ENCODE measurements at places on chromosomes 16 and 17.

DNA sequence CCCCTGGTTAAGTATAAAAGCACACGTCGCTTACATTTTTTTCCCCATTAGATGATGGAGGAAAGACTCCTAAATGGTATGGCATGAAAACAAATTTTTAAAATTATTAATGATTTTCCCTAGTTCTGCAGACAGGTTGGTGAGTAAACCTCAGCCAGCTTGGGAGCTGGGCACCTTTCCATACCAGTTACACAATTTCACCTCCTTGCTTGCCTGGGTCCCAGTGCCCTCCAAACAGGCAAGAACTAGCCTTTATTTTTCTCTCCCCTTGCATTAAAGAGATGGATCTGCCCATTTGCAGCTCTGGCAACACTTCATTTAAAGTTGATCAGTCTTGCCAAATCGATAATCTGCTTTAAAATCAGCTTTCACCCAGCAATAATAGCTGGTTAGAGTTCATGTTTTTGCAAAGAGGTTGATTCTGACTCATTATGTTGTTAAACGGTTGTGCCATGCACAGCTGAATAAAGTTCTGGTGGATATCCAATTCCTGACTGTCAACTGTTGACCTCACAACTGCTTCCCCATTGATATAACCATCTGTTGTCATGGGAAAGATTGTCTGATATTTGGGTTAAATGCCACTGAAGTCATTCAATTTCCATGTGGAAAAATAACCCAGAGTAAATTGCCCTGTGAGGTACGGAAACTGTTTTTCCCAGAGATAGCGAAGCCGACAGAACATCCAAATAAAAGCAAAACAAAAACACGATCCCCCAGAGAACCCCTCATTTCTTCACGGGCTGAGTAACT, 1.3 kb downstream of the C17orf58 start:
- DNase-seq = no peak

GRCh38 chr17:2402544-2402943, 1.7 kb upstream of the MNT start:
- DNase-seq = no peak

DNA sequence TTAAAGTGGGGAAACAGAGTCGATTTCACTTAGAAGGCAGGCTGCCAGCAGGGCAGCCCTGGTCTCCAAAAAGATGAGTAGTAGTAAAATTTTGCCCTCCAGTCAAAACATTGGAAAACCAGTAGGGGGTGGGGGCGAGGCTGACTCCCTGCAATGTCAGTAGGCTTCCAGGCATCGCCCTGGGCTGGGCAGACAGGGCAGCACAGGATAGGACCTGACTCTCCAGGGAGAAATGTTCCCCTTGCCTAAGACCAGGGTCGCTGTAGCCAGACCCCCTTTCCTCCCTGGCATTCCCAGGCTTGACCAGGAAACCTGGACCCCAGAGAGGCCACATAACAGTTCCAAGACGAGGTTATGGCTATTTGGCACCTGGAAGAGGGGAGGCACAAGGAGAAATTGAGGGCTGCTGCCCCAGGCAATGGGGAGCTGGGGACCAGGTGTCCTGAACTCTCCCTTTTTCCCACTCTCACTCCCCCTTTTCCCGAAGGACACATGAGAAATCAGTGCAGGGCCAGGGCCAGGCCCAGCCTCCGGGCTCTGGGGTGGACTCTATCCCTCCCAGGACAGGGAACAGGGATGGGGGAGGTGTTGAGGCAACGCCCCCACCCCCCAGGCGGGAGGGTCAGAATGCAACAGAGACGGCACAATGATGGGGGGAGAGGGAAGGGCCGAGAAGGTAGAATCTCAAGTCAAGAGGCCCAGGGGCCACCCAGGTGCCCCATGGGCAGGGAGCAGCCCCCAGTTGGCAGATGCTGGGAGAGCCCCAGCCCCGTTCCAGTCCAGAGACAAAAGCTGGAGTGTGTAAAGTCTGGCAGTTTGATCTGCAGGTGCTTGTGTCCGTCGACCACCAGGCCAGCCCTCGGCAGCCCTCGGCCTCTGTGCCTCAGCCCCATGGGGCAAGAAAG, 4.5 kb upstream of the SAMD14 start:
- no peak for DNase-seq

GRCh38 chr17:16519021-16519420, 27.0 kb upstream of the LRRC75A start:
- no peak for DNase-seq

DNA sequence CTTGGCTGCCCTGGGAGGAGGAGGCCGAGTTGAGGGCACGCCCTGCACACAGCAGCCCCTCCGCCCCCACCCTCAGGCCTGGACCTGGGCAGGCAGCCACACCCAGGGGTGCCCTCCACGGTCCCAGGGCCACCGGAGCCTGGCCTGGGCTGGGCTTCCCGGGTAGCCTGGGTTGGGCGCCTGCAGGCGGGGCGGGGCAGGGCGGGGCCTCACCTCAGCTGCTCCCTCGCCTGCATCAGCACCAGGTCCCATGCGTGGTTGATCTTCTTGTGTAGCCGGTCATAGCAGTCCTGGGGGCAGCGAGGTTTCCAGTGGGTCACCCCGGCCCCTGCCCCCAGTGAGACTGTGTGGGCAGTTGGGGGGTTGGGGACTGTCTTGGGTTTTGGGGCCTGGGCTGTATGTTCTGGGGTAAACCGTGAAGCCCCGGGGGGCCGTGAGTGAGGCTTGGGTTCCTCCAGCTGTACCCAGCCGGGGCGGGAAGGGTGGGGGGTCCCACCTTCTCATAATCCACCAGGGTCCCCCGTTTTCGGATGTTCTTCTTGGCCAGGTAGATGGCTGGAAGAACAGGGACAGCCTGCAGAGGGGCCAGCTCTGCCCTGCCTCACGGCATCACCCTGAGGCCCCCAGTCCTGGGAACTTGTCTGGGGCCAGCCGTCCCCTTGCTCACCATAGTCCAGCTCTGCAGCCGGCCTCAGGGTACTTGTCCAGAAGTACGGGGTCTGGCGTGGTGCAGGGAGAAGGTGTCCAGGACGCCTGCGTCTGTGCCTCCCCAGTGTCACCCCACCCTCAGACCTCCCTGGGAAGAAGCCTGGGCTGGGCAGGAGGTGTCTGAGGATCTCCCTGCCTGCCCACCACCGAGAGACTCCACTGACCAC, 2.0 kb downstream of the RGS11 start:
- no peak for DNase-seq

DNA sequence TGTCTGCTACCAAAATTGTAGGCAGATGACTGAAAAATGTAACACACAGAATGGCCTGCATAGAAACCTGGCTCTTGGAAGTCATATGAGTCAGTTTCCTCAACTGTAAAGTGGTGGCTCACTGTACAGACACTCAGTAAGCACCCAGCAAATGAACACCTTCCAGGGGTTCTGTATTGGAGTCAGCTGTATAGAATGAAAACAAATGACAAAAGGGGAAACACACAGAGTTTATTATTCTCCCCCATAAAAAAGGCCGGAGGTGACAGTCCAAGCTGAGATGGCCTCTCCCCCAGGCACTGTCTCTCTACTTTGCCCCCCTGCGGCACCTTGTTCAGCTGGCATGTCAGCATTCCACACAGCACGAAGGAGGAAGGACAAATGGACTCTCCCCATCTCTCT, 6.2 kb upstream of the MEOX1 start:
- DNase-seq = no peak

- no peak for DNase-seq
Observed at GRCh38 chr16:82062645-82063058, 27.6 kb downstream of the HSD17B2 start.

DNA sequence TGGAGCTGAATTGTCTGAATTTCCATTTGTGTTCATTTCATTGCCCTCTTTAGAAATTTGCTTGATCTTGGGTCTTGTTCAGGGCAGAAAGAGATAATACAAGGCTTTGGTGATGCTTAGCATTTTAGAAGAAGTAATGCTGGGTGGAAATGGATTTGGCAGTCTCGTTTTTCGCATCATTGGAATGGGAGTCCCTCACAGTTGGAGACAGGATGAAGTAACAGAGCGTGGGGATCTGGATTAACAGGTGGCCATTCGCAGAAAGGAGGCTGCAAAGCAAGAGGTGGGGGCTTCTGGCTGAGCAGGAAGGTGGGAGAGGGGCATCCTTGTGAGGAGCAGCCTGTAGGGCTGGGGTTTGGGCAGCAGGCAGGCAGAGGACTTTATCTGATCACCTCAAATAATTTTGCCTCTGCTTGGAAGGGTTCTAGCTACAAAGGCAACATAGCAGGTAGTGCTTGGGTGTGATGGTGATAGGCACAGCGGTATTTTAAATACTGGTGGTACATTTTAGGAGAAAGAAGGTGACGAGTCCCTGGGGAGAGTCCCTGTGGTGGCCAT, 17.0 kb downstream of the KSR1 start:
- no peak for DNase-seq

DNA sequence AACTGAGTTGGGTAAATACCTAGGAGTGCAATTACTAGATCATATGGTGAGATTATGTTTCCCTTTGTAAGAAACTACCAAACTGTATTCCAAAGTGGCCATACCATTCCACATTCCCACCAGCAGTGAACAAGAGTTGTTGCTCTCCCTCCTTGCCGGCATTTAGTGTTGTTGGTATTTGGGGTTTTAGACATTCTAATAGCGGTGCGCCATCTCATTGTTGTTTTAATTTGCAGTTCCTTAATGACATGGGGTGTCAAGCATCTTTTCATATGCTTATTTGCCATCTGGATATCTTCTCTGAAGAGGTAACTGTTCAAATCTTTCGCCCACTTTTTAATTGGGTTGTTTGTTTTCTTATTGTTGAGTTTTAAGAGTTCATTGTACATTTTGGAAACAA, 164.2 kb upstream of the LHX1 start:
- no peak for DNase-seq

- DNase-seq = no peak
Observed at GRCh38 chr16:6104428-6104827, 1006.8 kb upstream of the EEF2KMT start.

- DNase-seq = no peak
Observed at GRCh38 chr17:74187761-74188160, 15.7 kb upstream of the RPL38 start.

- DNase-seq = no peak
Observed at GRCh38 chr17:19738073-19738449, 10.0 kb downstream of the ALDH3A1 start.

- DNase-seq = no peak
Observed at GRCh38 chr17:44924107-44924544, 8.8 kb upstream of the GFAP start.

GRCh38 chr17:29255926-29256522, 9.4 kb downstream of the CRYBA1 start:
- DNase-seq = no peak

GRCh38 chr16:15398618-15399316, 3.2 kb downstream of the MPV17L start:
- no peak for DNase-seq

GRCh38 chr17:58702045-58702476, 9.7 kb downstream of the RAD51C start:
- no peak for DNase-seq

GRCh38 chr16:72471317-72471924, 299.5 kb upstream of the PMFBP1 start:
- no peak for DNase-seq

DNA sequence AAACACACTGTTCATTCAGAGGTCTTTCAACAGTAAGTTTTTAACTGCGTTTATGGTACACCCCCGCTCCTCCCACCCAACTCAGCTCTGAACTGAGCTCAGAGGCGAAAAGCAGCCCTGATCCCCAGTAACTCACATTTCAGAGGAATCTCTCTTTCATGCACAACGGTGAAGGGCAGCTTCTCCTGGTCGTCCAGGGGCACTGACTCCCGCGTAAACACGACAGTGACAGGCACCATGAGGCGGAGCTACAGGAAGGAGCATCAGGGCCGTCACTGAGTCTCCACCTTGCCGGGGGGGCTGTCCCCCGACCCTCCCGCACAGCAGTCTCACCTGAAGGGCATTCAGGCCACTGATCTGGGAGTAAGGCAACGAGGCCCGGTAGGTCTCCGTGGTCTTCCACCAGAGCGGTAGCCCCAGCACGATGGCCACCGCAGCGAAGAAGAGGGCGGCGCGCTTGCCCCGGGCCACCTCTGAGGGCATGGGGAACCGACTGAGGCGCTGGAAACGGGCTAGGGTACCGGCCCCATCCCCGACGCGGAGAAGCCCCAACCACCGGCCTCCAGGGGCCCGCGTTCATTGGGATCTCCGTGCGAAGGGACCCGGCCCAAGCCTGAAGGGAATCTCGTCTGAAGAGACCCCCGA, 486 bp downstream of the PIGS start:
- peak; percentile 40 for DNase-seq

- DNase-seq = peak; percentile 9
Observed at GRCh38 chr16:21600031-21600773, 825 bp downstream of the METTL9 start.

DNA sequence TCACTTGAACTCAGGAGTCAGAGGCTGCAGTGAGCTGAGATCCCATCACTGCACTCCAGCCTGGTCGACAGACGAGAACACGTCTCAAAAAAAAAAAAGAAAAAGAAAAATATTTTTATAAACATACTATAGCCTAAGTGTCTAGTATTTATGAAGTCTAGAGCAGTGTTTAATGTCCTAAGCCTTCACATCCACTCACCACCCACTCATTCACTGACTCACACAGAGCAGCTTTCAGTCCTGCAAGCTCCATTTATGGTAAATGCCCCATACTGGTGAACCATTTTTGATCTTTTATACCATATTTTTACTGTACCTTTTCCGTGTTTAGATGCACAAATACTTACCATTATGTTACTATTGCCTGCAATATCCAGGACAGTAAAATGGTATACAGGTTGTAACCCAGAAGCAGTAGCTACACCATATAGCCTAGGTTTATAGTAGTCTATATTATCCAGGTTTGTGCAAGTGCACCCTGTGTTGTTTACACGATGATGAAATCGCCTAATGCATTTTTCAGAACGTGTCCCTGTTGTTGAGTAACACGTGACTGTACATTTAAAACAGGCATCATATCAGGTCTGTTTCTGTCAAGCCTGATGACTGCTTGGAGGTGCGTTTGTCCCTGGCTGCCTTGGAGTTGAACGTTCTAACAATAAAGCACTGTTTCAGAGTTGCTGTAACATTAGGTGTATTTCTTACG, 10.1 kb downstream of the NUDT7 start:
- no peak for DNase-seq

All from activated CD4-positive, alpha-beta T cell treated with anti-CD3 and anti-CD28 coated beads for 4 hours (primary cell).